ENCODE measurements at places on chromosomes 16 and 17.

DNA sequence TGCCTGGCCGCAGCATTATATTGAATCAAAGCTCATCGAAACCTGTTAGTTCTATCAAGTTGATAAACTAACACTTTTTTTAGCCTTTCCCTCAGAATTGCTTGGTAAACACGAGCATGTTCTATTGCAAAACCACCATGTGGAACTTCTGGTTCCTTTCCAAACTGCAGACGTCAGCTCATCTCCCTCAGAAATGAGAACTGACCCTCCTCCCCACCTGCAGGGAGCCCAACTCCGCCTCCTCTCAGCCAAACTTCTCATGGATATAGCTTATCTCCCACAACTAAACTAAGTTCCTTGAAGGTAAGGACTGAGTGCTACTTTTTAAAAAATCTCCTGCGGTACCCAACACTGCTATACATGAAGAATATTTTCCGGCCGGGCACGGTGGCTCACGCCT is 6.7 kb downstream of the SHMT1 start:
- no peak for DNase-seq

GRCh38 chr17:63153488-63153887 is 187.5 kb downstream of the TANC2 start:
- DNase-seq: no peak

GRCh38 chr17:58605470-58605869 is 86.4 kb downstream of the TEX14 start:
- DNase-seq: no peak

DNA sequence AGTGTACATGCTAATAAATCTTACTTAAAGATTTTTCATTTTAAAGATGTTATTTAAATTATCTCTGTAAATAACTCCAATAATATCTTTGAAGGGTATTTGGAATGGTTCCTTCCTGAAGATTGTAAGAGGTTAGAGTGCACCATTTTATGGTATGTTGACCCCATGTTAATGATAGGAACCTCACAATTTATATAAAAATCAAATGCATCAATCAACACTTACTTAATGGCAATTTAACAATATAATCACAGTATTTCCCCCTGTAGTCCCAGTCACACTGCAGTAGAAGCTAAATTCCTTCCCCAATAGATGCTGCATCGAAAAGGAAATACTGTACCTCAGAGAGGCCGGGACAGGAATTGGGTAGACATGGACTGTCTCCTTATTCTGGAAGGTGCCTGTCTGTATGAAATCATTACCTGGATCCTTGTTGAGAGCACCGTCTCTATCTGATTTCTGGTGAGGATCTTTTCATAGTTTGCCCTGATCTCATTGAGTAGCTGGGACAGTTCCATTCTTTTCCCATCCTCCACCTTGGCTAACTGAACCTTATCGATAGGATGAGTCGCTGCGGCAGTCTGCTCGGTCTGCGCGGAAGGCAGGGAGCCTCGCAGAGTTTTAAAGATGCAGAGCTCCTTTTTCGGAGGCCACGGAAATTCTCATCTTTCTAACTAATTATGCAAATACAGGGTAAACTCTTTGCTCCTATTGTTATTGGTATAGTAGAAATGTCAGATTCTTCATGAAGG is at the start of gene KRT222:
Gene KRT222, minus strand, starts transcription at position 596 of the 752 bp plus-strand sequence. Its CDS starts 78 bp downstream, at position 518.
- no peak for DNase-seq

Measured in T-helper 2 cell (primary cell).